Right hindlimb (tissue), 1 donor: ENCODE measurements at places on chromosomes 1 and 21.

GRCh38 chr1:156709757-156710489, 4.5 kb upstream of the CRABP2 start:
- peak; percentile 85 for DNase-seq

DNA sequence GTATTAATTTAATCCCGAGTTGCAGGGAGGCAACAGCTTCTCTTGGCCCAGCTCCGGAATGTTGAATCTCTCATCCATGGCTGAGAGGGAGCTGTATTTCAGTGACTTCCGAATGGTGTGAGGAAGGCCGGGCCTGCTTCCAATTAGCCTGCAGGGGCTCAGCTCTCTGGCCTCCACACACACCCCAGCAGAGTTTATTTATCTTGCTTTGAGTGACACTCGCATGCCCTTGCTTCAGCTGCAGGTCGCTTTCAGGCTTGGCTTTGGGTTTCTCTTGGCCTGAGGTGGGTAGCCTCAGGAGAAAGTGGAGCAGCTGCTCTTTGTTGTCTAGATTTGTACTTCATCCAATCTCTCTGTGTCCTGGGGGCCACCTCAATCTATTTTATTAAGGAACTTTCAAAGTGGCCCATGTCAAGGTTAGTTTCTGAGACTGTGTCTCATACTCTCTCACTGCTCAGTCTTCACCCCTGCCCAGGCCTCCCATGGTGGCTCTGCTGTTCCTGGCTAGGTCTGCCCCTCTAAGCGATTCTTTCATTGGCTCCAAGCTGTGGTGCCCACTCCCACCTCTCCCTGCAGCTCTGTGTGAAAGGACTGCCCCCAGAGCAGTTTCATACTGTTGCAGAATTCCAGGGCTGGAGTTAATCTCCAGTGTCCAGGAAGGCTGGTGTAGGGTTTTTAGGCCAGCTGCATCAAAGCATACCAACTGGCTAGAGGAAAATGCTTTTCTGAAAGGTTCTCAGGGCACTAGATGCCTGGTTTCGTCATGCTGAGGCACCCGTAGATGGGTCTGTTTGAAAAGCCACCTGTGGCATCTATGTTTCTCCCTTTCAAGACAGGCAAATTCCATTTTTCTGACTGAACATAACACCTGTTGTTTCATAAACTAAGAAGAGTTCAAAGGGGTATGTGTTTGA, 153.5 kb downstream of the PLXNA2 start:
- DNase-seq = peak; percentile 54

DNA sequence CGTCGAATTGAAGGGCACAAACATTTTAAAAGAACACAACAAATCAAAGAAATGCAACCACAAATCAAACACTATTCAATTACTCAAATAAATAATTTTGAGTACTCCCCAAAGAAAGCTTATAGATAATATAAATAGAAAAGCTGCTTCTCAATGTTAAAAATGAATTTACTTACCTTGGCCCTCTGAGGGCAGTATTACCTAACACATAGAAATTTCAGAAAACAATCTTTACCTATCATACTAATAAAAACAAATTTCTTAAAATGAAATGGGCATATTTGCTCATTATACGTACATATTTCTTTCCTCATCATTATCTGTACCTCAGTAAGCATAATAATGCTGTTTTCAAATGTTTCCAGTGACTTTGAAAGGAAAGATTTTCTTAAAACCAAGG, 141.8 kb downstream of the AKT3 start:
- no peak for DNase-seq

- no peak for DNase-seq
Measured at GRCh38 chr1:224216382-224216781, 33.3 kb downstream of the DEGS1 start.

DNA sequence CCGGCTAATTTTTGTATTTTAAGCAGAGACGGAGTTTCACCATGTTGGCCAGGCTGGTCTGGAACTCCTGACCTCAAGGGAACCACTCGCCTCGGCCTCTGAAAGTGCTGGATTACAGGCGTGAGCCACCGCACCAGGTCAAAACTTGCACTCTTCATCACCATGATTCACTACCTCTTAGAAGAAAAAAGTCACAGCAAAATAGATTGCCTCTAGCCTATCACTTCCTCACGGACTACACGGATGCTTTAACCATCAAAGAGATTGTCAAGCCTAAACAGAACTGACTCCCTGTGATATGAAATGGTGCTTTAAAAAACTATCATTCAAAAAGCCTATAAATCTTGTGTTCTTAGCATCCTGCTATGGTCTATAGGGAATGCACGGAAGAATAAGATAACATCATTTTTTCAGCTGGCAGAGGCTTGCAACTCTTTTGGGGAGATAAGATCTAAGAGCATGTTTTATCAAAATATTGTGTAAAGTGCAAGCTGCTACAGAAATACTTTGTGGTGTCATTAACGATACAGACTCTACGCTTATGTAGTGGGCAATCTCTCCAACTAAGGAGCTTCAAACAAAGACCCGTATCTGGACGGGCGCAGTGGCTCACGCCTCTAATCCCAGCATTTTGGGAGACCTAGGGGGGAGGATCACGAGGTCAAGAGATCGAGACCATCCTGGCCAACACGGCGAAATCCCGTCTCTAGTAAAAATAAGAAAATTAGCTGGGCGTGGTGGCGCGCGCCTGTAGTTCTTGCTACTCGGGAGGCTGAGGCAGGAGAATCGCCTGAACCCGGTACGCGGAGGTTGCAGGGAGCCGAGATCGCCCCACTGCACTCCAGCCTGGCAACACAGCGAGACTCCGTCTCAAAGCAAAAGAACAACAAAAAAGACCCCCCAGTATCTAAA, 966 bp downstream of the TFB2M start:
- no peak for DNase-seq

- no peak for DNase-seq
Measured at GRCh38 chr1:99659755-99660210, 13.9 kb downstream of the PALMD start.

DNA sequence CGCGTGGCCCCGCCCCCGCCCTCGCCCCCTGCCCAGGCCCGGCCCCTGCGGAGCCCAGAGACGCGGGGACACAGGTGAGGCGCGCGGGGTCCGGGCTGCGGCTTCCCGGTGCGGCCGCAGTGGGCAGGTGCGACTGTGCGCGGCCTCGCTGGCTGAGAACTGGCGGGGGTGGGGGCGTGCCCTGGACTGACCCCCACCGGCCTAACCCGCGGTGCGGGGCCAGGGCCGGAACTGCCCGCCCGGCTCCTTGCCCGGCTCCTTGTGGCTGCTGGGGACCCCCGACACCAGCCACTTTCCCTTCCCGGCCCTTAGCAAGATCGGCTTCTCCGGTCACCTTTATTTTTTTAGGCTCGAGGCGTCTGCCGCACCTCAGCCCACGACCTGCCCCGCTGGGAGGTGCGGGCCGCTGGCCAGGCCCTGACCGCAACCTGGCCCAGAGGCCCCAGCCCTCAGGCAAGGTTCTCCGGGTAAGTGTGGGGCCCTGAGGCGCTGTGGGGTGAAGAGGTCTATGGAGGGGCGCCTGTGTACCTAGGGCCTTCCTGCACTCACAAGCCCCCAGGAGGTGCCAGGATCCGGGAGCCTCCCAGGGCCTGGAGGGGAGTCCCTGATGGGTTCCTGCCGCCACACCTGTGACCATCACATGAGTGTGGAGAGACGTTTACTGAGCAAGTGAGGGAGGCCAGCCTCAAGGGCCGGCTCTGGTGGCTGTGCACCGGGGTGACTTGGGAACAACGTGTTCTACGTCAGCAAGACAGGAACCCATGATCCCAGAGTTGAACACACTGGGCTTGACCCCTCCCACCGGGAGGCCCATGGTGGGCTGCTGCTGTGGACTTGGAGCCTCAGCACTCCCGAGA, at the start of gene SMIM1:
Gene SMIM1 (plus strand): TSS at position 35 of the 857 bp plus-strand sequence. CDS start 2,625 bp downstream, outside the sequence.
- DNase-seq = peak; percentile 43

DNA sequence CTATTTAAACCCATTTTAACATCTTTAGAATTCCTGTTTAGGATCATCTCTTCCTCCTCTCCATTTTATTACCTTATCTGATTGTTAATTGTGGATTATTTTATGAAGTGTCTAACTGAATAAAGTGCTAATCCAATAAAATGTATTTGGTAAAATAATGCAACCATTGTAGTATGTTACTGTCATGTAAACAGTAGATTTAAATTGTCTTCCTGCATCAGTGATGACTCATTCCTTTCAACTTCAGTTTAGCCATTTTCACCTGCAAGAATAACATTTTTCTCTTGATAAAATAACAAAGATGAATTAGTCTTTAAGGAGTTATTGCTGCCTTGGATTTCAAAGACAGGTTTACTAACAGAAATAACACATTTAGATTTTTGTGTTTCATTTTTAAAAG, 5.4 kb downstream of the PPP2R5A start:
- DNase-seq = no peak

DNA sequence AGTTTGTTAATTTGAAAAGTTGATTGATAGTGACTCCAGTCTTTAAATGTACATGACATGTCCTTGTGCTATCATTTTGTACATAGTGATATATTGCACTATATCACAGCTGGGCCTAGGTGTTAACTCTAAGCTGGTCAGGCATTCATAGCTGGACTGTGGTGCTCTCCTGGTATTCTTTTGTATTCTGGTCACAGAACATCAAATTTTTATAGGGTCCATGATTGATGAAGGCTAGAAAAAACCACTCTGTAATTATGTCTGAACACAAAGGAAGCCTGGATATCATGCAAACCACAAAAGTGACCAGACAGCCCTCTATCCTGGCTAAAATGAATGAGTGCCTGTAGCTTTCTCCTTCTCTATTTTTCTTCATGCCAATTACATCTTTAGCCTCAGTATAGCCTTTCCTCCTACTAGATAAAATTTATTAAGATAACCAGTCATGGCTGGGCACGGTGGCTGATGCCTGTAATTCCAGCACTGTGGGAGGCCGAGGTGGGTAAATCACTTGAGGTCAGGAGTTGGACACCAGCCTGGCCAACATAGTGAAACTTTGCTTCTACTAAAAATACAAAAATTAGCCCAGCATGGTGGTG, 134.9 kb upstream of the B3GALT2 start:
- DNase-seq = no peak

DNA sequence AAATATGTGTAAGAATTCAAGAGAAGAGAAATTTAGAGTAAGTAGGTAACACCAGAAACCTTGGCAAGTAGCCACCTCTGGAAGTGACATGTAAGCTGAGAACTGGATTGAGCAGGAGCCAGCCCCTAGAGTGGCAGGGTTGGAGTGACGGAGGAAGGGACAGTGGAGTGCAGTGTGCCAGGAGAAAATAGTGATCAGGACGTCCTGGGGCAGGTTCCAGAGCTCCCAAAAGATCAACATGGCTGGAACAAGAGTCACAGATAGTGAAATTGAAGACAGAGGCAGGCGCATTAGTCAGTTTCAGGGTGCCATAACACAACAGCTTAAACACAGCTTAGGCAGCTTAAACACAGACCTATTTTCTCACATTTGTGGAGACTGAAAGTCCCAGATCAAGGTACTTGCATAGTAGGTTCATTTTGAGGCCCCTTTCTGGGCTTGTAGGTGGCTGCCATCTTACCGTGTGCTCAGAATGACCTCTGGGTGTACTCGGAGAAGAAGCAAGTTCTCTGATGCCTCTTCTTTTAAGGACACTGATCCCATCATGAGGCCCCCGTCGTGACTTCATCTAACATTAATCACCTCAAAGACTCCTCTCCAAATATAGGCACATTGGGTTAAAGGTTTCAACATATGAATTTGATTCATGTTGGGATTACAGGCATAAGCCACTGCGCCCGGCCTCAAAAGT, 37.2 kb downstream of the GNPAT start:
- no peak for DNase-seq

DNA sequence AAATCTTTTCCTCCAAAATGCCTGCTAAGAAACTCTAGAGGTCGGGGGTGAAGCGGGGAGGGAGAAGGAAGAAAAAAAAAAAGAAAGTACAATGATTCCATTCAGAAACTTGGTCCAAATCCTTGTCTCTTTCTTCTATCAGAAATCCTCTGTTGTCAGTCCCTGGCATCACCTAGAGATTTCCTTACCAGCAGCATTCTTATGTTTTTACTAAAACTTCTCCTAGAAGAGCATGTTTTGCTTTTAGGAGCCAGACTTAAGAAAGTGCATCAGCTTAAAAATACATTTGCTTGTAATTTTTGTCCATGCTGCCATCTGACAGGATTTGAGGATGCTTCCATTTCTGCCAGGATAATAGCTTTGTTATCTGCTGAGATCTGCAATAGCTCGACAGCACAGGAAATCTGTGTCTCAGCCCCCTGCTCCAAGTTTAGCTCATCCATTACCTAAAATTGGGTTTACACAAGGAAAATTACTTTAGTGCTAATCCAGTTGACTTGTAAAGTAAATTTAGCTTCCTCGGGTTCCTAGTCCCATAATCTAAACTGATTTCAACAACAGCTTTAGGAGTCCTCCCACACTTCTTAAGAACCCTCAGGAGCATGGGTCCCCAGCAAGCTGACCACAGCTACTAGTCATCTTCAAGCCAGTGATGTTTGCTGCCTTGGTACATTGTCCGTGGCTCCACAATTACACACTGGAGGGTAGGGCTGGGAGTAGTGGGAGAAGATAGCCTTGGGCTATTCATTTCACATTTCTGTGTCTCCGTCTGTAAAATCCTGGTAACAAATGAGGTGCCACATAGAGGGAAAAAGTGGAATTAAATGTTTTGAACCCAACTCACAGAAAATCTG, 92.3 kb upstream of the UBE2U start:
- no peak for DNase-seq

GRCh38 chr1:60598041-60598910, 484.1 kb upstream of the NFIA start:
- DNase-seq = no peak

- no peak for DNase-seq
Measured at GRCh38 chr1:183025010-183025337, 1.8 kb downstream of the LAMC1 start.

DNA sequence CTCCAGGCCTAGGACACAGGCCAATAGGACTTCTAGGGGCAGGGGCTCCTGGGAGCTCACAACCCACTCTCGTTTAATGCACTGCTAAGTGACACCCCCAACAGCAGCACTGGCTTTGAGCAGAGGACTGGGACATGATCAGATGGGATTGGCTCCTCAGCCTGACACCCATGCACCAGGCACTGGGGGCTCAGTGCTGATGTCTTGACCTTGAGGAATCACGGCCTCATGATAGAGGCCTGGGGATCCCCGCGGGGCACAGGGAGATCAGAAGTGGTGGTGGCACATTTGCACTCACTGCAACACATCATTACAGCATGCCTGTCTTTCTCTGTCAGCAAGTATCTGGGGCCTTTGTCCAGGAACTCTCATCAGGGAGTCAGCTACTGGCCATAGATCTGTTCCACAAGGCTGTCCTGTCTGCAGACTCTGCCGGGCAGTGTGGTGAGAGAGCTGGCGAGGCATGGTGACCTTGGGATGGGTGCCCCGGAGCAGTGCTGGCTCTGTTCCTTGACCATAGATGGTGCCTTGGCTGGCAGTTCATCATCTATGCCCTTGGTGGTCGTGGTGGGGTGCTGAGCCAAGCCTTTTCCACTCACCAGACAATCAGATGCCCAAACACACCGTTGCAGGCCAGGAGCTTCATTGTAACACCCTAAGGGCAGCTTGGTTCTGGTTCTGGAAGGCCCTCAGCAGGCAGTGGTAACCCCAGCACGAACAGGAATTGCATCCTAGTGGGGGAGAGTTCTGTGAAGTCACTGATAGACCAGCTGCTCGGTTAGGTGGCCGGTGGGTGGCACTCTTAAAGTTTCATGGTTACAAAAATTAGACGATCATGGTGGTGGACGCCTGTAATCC, 22.2 kb upstream of the PARP1 start:
- DNase-seq = no peak
